ENCODE measurements at places on chromosomes 4 and X.

DNA sequence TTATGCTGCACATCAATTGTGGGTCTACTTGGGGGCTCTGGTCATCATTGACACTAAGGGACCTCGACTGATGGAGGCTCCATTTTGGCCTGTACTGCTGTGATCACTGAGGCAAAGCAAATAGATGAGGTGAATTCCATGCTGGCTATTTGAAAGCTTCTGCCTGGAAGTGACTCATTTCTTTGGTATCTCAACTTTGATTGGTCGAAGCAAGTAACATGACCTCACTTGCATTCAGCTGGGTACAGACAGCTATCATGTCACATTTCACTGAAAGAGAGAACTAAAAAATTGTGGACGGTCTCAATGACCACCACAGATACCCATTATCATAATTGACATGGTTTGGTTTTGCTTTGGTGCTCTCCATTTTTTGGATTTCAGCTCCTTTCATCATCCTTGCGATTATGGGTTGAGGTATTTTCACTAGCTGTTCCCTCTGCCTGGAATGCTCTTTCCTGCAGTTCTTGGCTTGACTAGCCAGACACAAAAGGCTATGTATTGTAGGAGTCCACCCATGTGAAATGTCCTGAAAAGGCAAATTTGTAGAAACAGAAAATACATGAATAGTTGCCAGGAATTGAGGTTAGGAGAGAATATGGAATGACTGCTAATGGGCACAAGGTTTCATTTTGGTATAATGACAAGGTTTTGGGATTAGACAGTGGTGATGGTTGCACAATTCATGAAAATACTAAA, 369.2 kb upstream of the LCORL start:
- DNase-seq: no peak

DNA sequence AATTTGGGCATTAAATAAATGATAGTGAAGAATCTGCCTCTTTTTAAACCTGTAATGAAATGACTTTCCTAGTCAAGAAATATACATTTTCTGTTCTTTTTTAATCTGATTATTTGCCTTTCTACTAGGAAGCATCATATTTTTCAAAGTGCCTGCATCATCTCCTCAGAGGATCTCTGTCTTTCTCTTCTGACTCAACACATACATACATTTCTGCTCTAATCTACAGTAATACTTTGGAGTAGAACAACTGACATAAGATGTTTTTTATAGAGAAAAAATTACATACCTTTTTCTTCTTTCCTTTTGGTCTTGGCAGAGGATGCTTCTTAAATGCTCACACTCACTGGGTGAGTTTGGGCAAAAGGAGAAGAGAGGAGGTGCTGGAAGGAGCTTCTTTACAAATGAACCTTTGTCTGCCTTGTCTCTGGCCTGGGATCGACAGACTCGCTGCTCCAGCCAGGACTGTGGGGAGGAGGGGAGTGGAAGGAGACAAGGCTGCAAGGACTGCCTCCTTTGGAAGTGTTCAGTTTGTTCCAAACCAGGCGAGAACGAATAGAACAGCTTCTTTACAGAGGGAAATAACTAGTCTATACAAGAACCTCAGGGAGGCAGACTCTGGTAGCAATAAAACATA, at the start of gene SCRG1:
Gene SCRG1, minus strand, starts transcription at position 338 of the 637 bp plus-strand sequence. CDS start 7,702 bp downstream, outside the sequence.
- no peak for DNase-seq

- DNase-seq: no peak
These were observed 26.6 kb upstream of the SNCA start for GRCh38 chr4:89863533-89863932.

DNA sequence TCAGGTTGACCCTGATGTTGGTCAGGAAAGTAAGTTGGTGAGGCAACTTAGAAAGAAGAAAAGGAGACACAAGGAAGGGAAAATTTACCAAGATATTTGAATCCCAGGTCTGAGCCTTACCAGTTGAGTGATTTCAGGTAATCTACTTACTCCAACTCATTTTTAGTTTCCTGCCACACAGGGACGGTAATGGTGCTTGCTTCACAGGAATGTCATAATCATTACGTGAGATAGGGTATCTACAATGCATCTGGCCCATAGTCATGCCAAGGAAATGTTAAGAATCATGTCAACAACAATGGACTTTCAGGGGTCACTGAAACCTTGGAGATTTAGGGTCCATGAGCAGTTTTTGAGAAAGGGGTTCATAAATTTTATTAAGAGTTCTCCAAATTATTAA, 195.4 kb upstream of the HHIP start:
- DNase-seq: no peak

- DNase-seq: no peak
These were observed 14.6 kb upstream of the SPRY1 start for GRCh38 chr4:123381996-123382395.

GRCh38 chr4:52550186-52550585, 108.9 kb downstream of the USP46 start:
- no peak for DNase-seq

GRCh38 chr4:132770776-132771175, 378.3 kb upstream of the PCDH10 start:
- DNase-seq: no peak
